ENCODE measurements at places on chromosomes 3 and 15.

- DNase-seq = no peak
Measured at GRCh38 chr3:156187146-156187769, 66.9 kb downstream of the KCNAB1 start.

DNA sequence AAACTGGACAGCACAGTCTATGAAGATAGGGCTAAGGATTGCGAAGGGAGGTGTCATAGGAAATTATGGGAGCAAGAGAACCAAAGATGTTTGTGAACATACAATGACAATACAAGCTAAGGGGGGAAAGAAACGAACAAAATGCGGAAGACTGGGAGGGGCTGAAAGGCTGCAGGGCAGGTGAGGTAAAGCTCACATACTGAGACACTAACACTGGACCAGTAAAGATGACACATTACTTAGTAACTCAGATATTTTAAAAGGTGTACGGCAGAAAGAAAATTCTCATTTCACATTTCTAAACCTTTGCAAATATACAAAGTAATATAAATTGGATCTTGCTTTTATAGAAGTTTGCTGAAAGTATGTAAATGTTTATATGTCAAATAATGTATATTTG lies 10.1 kb downstream of the CLDND1 start:
- no peak for DNase-seq

- DNase-seq = no peak
Measured at GRCh38 chr3:188286087-188286513, 132.1 kb downstream of the LPP start.

DNA sequence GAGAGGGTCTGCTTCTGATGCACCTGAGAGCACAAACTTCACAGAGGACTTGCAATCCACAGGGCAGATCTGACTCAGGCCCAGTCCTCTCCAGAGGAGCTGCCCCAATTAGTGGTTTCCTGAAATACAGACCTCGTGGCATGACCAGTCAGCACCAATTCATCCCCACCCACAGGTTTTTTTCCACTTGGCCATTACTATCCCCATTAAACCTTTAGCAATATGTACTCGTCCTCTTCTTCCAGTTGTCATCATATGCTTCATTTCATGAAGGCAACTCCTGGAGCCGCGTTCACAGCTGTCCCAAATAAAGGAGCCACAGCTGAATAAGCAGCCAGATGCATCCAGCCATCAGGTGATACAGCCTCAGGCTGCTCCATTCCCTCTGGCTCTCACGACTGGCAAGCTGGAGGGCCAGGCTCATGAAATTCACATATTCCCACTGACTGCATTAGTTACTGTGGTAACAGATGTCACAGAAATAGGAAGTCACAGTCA lies 163.1 kb downstream of the FMN1 start:
- DNase-seq = no peak

DNA sequence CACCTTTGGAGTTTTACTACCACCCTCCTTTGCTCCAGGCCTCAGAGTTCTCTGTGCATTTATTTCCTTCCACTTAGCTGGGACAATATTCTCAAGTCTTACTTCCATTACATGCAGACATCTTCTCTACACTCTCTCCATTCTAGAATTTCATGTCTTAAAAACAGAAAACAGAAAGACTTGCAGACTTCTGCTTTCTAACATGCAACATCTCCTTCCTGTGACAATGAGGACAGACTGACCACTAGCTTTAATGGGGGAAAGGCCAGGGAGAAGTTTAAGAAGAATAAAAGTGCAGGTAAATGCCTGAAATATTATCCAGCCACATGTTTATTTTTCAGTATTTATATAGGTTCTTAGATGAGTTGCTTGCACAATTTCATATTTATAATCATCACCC lies 17.1 kb upstream of the CSTA start:
- DNase-seq = no peak
